AG20443 (cell line): ENCODE measurements at places on chromosomes 16 and 17.
A peak's percentile ranks its signal among the peaks of the same experiment; 100 is the strongest.

DNA sequence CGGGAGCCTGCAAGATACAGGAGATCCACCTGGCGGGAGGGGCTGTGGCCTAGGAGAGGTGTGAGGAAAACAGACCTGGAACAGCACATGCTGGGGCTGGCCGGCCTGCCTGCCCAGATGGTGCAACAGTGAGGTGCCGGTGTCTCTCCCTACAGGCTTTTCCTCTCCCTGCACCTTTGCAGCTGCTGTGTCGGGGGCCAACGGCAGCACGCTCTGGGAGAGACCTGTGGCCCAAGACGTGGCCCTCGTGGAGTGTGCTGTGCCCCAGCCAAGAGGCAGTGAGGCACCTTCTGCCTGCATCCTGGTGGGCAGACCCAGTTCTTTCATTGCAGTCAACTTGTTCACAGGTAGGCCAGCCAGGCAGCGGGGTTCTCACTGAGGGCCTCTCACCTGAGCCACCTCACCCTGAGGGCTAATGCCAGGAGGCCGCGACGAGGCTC is 15.9 kb downstream of the RGS11 start:
- DNase-seq, result no peak

DNA sequence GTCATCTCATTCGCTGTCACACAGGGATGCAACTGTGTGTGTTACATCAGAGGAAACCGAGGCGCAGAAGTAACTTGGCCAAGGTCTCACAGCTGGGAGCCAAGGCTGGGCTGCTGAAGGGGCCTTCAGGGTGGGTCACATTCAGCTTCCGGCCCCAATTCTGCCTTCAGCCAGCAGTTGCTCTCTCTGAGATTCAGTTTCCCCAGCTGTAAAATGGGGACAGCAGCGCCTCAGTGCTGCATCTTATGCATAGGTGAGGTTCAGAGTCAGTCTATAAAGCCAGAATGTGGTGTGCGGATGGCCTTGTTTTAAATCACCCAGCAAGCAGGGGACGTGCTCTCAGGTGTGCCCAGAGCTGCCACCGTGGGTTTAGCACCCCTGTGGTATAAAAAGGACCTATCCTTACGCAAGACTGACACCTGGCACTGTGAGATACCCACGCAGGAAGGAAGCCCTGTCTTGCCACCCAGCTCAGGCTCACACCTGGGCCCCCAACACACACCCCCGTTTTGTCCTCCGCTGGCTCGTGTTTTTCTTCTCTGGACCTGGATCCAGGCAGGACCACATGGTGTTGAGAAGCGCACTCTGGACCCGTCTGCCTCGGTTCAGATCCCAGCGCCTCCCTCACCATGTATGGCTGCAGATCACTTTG is 94.6 kb upstream of the GSE1 start:
- no peak for DNase-seq

GRCh38 chr16:85878875-85879274 is 20.1 kb upstream of the IRF8 start:
- peak; percentile 80 for DNase-seq

DNA sequence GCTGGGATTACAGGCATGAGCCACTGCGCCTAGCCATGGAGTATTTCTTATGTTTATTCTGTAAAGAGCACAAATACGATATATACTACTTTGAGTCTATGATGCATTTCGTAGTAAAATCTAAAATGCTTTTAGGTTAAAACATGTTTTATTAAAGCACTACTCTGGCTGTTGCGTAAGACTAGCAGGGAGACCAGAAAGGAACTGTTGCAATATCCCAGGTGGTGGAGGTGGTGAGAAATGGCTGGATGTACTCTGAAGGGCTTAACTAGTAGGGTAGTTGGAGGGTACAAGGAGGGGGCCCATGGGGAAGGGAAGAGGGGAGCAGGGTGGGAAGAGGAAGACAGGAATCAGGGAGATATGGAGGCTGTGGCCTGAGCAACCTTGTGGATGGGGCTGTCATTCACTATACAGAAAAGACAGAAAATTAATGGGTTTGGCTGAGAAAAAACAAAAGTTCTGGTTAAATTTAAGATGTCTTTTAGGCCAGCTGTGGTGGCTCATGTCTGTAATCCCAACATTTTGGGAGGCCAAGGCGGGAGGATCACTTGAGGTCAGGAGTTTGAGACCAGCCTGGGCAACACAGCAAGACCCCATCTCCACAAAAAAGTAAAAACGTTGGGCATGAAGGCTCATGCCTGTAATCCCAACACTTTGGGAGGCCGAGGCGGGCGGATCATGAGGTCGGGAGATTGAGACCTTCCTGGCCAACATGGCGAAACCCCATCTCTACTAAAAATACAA is 35.8 kb downstream of the ST3GAL2 start:
- no peak for DNase-seq

GRCh38 chr16:31471875-31472708 is at the start of gene TGFB1I1:
Gene TGFB1I1, plus strand, starts transcription at chr16:31472152. Its CDS starts 37 bp downstream, at chr16:31472189.
- peak; percentile 90 for DNase-seq

GRCh38 chr17:66255112-66255511 is 25.9 kb upstream of the APOH start:
- peak; percentile 61 for DNase-seq

DNA sequence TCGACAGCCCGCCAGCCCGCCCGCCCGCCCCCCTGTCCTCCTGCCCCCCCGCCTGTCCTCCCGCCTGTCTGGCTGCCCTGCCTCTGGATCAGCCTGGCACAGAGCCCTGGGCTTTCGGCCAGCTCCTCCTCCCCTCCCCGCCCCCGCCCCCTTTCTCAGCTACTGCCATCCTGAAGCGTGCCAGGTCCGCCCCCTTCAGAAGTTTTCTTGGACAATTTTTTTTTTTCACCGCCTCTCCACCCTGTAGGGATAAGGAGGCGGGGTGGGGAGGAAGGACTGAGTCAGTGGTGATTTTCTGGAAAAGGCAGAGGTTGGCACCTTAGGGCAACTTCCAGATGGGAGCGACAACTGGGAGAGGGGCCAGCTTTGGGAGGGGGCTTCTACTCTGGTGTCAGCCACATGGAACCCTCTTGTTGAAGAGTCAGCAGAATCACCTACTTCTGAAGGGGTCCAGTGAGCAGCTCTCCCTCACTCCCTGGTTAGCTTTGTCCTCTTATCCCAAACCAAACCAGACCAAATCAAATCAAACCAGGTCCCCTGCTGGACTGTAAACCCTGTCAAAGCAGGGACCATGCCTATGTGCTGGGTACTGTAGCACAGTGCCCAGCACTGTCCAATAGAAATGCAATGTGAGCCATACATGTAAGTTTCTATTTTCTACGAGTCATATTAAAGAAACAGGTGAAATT is 19.7 kb downstream of the IGF2BP1 start:
- peak; percentile 75 for DNase-seq

- DNase-seq, result no peak
Measured at GRCh38 chr17:22278302-22279275, 586.3 kb downstream of the KCNJ18 start.

GRCh38 chr17:39937447-39937846 is 9.9 kb downstream of the LRRC3C start:
- DNase-seq, result no peak

GRCh38 chr16:27109666-27110523 is 43.2 kb downstream of the C16orf82 start:
- DNase-seq, result peak; percentile 96
